ENCODE measurements at places on chromosomes 7 and 10.

DNA sequence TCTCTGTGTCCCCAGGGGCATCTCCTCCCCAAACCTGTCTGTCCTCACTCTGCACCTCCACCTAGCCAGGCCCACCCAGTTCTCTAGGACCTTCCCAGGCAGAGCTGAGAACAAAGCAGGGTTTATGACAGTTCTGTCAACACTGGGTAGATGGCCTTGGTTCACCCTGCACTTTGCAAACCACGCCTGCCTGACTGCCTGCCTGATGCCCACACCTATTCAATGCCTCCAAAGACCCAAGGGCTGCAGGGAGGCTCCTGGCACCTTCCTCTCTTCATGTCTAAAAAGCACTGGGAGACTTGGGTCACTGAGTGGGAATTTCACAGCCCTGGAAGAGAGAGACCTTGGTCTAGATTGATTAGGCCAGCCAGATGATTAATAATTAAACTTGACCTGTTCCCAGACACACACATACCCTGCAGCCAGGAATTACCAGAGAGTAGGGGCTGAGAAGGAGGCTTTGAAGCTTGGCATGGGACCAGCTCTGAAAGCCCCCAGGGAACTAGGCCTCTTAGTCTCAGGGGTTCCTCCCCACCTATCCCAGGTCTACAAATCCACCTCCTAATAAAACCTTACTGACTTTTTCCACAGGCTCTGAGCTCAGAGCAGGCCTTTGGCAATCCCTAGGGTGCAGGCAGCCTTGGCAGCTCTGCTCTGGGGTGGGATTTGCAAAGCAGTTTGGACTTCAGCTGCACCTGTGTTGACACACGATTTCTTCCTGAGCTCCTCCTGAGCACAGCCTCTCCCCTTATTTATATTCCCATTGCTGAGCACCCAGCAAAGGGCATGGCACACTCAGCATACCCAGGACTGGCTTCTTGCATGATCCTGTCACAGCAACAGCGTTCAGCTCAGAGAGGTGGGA is 25.7 kb upstream of the PDCD4 start:
- no peak for DNase-seq

DNA sequence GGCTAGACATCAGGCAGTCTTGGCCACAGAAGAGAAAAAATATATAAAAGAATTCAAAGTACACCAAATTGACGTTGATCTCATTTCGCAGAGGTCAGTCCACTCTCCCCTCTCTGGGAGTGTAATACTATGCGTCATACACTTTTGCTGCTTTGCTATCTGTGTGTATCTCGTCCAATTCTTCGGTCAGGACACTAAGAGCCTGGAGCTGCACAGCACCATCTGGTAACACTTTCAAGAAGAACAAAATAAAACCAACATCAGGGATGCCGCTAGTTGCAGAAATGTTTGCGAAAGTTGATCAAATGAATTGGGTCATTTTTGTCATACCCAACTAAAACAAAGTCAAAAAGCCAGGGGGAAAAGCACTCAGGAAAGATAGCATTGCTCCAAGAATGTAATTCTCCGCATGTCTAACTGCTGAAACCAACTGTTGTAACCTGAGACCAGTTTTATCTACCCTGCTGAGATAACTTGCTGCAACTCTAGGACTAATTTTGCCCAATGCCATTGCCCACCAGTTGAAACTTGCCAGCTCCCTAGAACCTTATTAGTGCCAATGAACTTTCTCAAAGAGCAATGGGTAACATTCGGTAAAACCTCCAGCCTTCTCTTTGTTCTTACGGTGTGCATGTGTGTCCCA is 23.0 kb downstream of the TMEM176A start:
- DNase-seq, result no peak

- DNase-seq, result no peak
Observed at GRCh38 chr10:14261336-14261735, 69.4 kb downstream of the FRMD4A start.

GRCh38 chr10:33334153-33334804 is at the start of gene NRP1:
TSS of gene NRP1 (minus strand) at chr10:33334667. CDS start at chr10:33334382, 285 bp downstream.
- DNase-seq, result no peak

GRCh38 chr7:139936760-139937310 is 107.8 kb downstream of the TBXAS1 start:
- DNase-seq, result no peak

DNA sequence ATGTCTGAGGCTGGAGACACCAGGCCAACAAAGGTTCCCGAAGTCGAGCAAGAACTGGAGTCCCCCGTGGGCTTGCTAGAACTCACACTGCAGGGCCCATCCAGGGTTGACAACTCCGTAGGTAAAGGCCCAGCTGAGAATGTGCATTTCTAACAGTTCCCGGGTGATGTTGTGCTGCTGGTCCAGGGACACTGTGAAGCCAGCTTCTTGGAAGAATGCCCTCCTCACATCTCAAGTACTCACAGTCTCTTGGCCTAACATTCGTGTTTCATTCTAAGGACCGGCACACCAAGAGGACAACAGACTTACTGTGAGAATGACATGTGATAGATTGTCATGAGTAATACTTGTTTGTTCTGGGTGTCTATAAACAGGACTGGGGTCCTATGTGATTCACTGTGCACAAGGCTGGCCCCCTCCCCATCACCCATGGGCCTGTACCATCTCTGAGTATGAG is 682.3 kb upstream of the IGFBP3 start:
- no peak for DNase-seq

GRCh38 chr7:46383605-46384004 is 462.5 kb upstream of the IGFBP3 start:
- no peak for DNase-seq

DNA sequence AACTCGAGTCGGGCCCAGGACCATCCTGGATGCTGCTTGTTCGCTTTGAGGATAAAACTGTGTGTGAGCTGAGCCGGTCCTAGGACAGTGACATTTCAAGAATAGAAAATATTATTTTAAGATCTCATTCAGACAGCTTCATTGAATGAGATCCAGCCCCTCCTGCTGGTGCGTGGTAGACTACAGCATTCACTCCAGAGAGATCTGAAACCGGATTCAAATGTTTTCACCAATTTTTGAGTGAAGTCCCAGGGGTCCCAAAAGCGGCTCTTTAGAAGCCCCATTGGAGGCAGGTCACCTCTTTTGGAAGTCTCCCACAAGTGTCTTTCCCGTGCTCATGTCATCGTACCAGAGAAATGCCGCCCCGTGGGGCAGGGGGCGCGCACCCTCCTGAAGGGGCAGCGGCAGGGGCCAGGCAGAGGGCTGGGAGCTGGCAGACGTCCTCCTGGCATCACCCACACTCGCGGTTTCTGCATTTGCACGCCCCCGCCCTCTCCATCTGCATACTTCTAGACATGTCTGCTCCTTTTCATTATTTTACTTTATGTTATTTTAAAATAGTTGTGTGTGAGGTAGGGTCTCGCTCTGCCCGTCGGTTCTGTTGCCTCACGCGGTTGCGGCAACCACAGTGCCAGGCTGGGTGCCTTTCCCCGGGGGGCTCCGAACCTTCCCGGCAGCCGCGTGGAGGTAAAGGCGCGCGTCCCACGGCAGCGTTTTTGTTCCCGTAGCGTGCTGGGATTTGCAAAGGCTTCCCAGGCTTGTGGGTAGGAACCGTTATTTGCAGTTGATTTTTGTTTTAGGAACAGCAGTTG is 52.3 kb upstream of the DPYSL4 start:
- no peak for DNase-seq

DNA sequence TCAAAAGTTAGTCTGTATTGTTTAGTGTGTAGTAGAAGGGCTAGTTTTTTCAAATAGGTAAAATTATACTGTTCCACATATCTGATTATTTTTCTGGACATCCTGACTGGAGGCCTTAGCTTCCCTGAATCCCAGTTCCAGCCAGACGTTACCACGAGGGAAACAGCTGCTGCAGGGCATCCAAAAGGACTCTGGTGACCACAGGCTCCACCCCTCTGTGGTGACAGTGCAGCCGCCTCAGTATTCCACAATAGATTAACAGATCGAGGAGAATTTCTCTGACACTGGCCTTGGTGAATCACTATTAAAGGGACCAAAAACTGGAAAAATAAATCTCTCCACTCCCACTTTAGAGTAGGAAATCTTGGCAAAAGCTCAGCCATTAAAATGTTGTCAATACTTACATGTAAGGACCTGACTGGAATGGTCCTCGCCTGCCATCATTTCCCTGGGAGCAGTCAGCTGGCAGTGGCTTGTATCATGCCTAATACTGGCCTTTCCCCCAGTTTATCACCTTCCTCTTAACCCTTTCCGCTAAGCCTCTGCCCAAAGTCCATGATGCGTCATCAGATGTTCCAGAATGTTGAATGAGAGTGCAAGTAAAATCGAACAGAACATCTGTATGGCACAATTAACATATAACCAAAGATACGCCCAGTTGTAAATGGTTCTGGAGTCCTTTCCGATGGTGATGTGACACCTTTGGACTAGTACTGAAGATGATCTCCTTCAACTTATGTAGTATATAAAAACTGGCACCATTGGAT is 31.6 kb downstream of the ENO4 start:
- no peak for DNase-seq

DNA sequence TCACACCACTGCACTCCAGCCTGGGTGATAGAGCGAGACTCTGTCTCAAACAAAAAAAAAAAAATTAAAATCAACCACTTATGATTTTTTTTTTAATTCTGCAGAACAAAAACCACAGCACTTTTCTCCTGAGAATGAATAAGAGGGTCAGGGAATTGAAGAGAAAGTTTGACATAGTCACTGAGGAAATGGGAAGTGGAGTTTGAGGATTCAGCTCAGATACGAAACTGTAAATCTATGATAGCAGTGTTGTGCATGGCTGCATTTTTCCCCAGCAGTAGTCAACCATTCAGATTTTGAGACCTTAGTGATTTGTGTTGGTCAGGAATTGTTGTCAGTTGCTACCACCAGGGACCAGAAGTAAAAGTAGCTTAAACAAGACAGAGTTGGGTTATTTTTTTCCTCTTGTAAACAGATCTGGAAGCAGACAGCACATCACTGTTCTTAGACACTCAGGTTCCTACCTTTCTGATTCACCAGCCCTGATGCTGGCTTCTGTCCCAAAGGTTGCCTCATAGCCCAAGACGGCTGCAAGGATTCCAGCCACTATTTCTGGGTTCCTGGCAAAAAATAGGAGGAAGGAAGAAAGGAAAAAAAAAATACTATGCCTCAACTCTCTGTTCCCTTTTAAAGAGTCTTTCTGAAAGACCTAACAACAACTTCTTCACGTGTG is 20.1 kb downstream of the PILRA start:
- no peak for DNase-seq

DNA sequence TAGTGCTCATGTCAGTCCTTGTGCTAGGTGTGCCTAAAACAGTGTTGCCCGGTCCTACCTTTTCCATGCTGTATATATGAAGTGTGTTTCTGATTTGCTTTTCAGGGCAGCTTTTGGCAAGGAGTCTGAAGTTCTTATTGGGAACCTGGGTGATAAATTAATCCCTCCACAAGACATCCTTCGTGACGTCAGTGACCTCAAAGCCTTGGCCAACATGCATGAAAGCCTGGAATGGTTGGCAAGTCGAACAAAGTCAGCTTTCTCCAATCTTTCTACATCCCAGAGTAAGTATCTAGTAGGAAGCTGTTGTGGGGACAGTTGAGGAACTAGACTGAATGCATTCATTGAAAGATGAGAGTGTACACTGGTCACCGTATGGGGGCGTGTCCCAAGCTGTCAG is 189.4 kb upstream of the LRGUK start:
- DNase-seq, result no peak

- DNase-seq, result no peak
Observed at GRCh38 chr10:101164020-101164419, 32.9 kb downstream of the TLX1 start.

- DNase-seq, result no peak
Observed at GRCh38 chr7:155058896-155059295, 11.2 kb upstream of the HTR5A start.

DNA sequence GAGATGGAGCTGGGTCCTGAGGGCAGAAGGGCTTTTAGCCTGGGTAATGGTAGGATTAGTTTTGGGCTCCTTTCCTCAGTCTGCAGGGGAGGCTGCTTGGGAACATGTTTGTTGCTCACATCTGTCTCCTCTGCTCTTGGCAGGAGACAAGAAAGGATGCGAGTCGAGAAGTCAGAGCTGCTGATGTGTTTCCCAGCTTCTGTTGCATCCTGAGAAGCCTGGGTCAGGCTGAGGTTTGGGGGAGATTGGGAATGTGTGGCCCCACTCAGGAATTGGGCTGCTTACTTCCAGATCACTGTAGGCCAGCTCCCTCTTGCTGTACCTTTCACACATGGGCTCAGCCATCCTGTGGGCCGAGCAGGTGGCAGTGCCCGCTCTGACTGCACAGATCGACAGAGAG is 79.2 kb downstream of the CCNY start:
- DNase-seq, result no peak

DNA sequence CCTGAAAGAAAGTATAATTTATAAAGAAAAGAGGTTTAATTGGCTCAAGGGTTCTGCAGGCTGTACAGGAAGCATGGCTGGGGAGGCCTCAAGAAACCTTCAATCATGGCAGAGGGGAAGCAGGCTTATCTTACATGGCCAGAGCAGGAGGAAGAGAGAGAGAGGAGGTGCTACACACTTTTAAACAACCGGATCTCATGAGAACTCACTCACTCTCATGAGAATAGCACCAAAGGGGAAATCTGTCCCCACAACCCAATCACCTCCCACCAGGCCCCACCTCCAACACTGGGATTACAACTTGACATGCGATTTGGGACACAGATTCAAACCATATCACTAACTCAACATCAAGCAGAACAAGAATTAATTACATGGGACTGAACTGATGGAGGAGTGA is 6.9 kb upstream of the ZNF485 start:
- no peak for DNase-seq

- no peak for DNase-seq
Observed at GRCh38 chr7:149175150-149175549, 20.2 kb upstream of the ZNF282 start.

DNA sequence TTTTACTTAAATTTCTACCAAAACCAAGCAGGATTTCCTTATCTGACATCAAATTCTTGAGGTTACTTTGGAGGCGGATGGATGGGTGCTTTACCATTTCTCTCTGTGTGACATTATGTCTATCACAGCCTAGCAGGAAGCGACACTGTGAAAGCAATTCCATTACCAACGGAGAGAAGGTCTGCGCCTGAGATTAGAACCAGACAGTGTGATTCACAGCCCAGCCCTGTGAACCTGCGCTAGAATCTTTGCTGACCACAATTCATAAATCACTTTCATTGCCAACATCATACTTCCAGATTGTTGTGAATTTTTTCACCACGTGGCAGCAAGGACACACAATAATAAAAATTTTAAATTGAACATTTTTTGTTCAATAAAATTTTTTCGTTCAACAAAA is 126.5 kb downstream of the CUBN start:
- DNase-seq, result peak; percentile 66

DNA sequence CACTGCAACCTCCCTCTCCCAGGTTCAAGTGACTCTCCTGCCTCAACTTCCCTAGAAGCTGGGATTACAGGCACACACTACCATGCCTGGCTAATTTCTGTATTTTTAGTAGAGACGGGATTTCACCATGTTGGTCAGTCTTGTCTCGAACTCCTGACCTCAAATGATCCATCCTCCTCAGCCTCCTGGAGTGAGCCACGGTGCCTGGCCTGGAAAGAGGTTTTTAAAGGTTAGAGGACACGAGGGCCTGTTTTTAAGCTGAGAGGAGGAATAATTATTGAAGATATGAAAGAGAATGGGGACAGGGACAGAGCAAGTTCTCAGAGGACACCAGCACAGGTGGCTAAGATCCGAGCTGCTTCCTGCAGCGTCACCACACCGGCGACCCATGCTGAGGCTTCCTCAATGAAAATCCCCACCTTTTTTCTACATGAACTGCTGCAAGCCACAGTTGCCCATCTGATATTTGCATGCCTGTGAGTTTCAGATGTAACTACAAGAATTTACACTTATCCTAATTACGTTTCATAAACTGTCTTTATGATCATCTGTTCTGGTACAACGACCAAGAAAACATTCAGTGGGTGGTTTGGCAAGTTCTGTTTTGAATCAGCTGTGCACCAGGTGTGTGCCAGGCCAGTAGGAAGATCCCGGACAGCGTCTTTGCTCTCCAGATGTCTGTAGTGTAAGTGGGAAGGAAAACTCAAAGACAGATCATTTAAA is 76.0 kb downstream of the HIP1 start:
- DNase-seq, result no peak
